ENCODE measurements at places on chromosomes 5 and 9.

GRCh38 chr9:137294681-137295237 lies 7.3 kb downstream of the NRARP start:
- DNase-seq = no peak

- DNase-seq = no peak
These were observed 183.8 kb downstream of the PJA2 start for GRCh38 chr5:109225716-109226625.

DNA sequence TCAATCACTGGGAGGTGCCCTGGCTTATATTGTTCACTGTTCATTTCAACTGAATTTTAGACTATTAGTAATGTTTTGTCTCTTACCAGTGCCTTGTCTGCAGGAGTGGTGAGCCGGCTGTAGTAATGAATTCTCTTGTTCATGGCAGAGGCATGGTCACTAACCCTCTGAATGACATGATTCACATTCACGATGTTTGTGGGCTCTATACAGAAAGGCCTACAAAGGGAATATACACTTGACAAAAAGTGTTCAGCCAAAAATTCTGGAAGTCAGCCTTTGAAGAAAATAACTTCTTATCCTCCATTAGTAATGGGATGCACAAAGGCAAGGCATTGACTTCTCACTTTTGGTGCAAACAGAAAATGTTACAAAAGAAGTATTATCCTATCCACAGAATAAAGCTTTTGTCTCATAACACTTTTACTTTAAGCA lies 39.6 kb downstream of the SLC38A9 start:
- no peak for DNase-seq

DNA sequence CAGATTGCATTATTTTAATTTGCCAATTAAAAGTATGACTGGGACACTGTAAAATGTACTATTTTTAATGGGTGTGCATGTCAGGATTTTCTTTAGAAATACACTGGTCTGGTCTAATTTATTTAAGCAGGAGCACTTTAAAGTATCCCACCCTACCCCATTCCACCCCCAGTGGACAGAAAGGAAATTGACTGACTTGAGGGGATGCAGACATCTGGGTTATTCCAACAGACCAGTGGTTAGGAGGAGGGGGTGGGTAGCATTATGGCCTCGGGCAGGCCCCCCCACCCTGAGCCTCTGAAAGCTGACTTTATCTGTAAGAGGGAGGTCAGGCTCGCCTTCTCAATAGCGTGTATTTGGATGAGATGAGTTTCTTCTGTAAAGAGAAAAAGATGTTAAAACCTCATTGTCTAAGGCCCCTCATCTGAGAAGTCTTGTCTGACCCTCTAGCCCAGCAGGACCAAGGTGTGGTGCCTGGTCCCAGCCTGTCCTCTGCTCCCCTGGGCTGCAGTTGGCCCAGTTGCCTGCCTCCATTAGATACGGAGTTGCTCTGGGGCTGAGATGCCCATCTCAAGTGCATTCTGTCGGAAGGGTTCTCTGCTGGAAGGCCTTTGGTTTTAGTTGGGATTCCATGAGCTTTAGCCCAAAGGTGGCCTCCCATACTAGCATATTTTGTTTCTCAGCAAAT lies 4.4 kb downstream of the HNRNPAB start:
- no peak for DNase-seq

GRCh38 chr5:171710451-171711024 lies 75.1 kb upstream of the SMIM23 start:
- no peak for DNase-seq

- no peak for DNase-seq
These were observed 12.2 kb downstream of the ZNF618 start for GRCh38 chr9:113888336-113888735.

DNA sequence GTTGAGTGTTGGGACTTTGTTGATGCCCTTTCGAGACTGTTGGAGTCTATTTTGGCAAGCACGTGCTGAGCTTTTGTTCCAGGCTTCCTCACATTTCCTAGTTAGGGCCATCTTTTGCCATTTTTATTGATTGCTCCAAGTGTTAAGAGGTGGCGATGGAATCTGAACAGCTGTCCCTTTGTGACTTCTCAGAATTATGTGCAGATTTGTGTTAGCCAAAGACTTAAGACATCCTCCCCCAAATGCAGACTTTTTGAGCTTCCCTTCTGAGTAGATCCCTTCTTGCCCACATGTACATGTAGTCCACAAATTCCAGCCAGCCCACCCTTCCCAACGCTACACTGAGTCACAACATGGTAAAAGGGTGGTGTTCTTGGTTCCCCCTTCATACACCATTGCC lies 59.2 kb downstream of the SPIN1 start:
- DNase-seq = no peak

GRCh38 chr9:111162026-111162425 lies 123.8 kb upstream of the LPAR1 start:
- no peak for DNase-seq

- no peak for DNase-seq
These were observed 197.7 kb downstream of the PRELID2 start for GRCh38 chr5:145637396-145637795.

GRCh38 chr5:157516626-157517325 lies 56.8 kb downstream of the NIPAL4 start:
- no peak for DNase-seq

DNA sequence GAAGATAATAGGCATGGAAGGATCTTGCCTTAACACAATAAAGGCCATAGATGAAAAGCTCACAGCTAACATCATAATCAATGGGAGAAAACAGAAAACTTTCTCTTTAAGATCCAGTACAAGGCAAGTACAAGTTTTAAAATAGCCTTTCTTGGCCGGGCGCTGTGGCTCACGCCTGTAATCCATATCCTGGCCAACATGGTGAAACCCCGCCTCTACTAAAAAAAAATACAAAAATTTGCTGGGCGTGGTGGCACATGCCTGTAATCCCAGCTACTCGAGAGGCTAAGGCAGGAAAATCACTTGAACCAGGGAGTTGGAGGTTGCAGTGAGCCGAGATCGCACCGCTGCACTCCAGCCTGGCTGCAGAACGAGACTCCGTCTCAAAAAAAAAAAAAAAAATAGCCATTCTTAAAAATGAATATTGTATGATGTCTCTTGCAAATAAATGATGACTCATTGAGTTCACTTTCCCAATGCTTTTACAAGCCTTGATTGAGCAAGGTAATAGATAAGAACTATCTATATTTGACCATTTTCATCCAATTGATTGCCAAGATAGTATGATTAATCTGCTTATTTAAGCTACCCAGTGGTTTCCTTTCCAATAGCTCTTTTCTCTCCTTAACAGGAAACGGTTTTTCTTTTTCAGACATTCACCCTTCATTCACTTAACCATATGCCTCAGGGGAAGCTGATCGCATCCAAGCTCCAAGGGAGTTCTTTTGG lies 15.8 kb downstream of the CCDC152 start:
- DNase-seq = no peak

GRCh38 chr5:1421521-1422341 lies 23.5 kb downstream of the SLC6A3 start:
- DNase-seq = peak; percentile 10

DNA sequence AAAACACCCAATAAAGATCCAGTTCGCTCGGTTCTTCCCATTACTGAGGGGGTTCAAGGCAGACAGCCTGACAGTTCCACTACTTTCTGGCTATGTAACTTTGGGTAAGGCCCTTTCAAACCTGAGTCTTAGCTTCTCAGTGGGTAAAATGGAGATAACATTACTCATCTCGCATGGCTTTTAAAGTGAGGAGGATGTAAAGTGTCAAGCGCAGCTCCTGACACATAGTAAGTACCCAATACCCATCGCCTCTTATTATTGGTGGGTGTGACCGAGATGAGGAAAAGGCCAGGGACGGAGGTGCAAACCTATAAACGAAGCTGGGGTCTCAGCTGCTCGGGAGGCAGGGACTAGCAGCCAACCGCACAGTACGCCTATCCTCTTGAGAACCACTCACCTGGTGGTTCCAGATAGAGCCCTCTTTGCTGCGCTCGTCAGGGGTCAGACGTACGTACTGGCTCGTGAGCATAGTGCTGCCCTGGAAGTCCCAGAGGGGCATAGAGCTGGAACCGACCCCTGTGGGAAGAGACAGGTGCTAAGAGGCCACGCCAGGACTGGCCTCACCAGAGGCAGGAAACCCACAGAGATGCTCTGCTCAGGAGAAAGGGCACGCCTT lies 584 bp downstream of the LMAN2 start:
- DNase-seq = no peak

- no peak for DNase-seq
These were observed 43.5 kb upstream of the ANKDD1B start for GRCh38 chr5:75567710-75568109.

DNA sequence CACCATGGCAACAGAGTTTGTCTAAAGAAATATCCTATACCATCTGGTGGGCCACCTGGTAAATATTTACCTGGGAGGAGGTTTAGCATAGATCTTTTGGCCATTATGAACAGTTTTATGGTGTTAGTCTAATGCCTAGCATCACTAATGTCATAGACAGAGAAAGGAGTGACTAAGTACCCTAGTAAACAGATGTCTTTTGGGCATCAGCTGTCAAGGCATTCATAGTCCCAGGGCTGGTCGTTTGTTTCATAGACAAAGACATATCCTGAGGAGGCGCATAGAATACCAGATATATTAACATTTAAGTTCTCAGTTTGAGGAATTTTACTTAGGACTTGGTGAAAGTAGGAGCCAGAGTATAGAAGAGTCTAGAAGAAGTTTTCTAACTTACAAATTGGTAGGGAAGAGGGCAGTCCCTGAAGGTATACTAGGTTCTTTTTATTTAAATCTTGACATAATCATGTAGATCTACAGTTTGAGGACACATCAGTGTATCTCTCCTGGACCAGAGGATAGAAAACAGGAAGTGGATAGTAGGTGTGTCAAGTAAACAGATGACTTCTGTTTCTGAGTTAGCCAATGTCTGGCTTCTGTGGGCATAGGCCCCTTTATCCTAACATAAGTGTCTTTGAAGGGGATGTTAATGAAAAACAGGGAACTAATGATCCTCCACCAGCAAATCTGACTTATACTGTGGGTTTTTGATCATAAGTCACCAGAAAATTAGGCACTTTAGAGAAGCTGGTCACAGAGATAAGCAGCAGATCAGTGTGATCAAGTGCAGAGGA lies 105.0 kb upstream of the PRSS3 start:
- DNase-seq = no peak

- no peak for DNase-seq
These were observed 57.6 kb downstream of the RAPGEF1 start for GRCh38 chr9:131682261-131682660.

- no peak for DNase-seq
These were observed 165.3 kb upstream of the NREP start for GRCh38 chr5:111922344-111922743.

GRCh38 chr9:33445389-33446239 lies 1.8 kb downstream of the AQP3 start:
- DNase-seq = peak; percentile 45

- no peak for DNase-seq
These were observed 14.9 kb upstream of the TMEM252 start for GRCh38 chr9:68555437-68556150.

DNA sequence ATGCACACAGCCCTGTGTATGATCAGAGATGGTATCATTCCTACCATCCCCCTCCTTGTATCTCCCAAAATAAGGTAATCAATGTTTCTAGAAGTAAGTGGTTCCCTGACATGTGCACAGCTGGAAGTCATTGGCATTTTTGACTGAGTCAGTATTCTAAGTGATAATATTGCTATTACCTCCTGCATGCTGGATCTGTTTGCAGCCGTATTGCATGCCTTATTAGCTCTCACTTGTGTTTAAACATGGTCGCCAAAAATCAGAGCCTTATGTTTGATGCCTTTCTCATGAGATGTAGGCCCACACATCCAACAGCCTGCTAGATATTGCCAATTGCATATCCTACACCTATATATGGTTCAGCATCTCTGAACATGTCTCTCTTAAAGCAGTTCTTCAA lies 254.3 kb downstream of the CDH12 start:
- no peak for DNase-seq

DNA sequence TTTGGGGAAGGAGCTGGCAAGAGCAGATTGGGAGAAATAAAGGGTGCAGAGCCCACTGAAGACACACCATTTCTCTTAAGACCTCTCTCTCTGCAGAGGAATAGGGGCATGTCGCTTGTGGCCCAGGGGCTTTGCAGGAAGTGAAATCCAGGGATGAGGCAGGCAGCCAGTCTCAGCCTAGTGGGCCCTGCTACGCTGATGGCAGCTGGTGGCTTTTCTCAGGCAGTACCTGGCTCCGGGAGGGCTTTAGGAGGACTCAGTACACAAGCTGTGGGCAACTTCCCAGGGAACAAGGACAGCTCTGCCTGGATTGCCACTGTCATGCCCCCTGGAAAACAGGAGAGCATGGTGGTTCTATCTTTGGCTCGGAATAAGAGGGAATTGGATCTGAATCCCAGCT lies 76.2 kb upstream of the NEURL1B start:
- no peak for DNase-seq

GRCh38 chr5:131976414-131977211 lies 31.1 kb upstream of the MEIKIN start:
- DNase-seq = no peak

- DNase-seq = no peak
These were observed 27.7 kb downstream of the NR2F1 start for GRCh38 chr5:93610581-93611272.

DNA sequence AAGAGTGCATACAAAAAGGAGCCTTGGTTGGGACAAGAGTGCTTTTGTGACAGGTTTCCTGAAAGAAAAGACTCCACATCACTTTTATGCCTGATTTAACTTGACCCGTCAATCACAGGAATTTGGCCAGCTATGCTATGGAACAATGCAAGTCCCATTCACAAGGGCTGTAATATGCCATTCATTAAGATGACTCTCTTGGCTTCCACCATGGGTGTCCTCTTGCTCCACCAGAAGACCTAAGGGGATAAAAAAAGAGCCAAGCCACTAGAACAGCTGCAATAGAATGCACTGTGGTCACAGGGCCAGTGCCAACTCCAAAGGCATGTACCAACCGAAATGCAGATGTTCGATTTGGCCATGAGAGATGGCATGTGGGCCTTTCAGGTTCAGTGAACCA lies 480.1 kb upstream of the MPDZ start:
- no peak for DNase-seq

DNA sequence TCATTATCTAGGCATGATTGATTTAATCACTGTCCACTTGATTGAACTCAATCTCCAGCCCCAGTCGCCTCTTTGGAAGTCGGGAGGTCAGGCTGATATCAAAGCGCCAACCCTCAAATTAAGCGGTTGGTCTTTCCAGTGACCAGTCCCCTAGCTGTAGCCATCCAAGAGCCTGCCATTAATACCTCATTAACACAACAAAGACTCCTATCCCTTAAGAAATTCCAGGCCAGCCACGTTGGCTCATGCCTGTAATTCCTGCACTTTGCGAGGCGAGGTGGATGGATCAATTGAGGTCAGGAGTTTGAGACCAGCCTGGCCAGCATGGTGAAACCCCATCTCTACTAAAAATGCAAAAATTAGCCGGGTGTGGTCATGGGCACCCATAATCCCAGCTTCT lies 27.4 kb upstream of the GCNT1 start:
- no peak for DNase-seq

Data from activated T-cell treated with anti-CD3 and anti-CD28 coated beads, Interleukin-2, amount 50 U/mL, for 1 hour (primary cell).